Progenitor cell of endocrine pancreas (in vitro differentiated cells): ENCODE measurements at places on chromosomes 5 and 9.
A peak's percentile ranks its signal among the peaks of the same experiment; 100 is the strongest.

- no peaks in the 10 kb centered on the region for H3K27me3 ChIP-seq
- H3K4me3 ChIP-seq = no peak overlapping the region
- H3K36me3 ChIP-seq = no peaks in the 10 kb centered on the region
- DNase-seq = peak; percentile 30
- no peaks in the 10 kb centered on the region for H3K4me1 ChIP-seq
Measured at GRCh38 chr9:118522093-118523028, 818.2 kb downstream of the TLR4 start.

DNA sequence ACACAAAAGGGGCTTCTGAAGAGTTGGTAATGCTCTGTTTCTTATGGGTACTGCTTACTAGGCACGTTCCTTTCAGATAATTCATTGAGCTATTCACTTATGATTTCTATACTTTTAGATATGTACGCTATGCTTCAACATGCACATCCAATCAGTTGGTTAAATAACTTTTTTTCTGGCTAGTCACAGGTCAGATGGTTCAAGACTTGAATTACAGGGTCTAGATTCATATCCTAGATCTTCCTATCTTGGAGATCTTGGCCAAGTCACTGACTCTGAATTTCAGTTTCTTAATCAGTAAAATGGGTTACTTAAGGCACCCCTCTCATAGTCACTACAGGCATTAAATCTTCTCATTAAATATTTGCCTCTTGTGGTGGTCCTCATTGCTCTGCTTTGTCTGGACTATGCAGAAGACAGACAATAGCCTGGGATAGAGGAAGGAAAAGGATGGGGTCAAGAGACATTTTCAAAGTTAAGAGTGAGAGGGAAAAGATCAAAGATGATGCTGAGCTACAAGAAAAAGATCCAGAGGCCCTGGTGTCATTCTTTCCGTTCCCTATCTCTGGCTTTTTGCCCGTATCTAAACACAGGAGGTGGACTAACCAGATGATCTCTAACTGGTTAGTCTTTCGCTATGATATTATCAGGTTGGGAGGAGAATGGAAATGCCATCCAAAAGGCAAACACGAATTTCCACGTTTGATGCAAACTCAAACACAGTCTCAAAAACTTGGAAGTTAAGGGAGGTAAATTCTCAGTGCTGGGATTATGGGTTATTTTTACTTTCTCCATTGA lies 1.8 kb upstream of the CCDC180 start:
- no peak overlapping the region for H3K4me3 ChIP-seq
- H3K4me1 ChIP-seq = no peaks in the 10 kb centered on the region
- no peak for DNase-seq
- no peaks in the 10 kb centered on the region for H3K27me3 ChIP-seq
- H3K27ac ChIP-seq = no peak overlapping the region
- H3K36me3 ChIP-seq = peaks cover 5% of the 10 kb centered on the region

DNA sequence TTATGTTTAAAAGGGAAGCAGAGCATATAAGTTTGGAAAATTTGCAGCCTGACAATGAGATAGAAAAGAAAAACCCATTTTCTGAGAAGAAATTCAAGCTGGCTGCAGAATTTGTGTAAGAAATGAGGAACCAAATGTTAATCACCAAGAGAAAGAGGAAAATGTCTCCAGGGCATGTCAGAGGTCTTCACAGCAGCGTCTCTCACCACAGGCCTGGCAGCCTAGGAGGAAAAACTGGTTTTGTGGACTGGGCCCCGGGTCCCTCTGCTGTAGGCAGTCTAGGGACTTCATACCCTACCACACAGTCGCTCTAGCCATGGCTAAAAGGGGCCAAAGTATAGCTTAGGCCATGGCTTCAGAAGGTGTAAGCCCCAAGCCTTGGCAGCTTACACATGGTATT lies 32.1 kb upstream of the HSD17B4 start:
- H3K36me3 ChIP-seq = no peaks in the 10 kb centered on the region
- H3K27me3 ChIP-seq = no peaks in the 10 kb centered on the region
- H3K4me1 ChIP-seq = peaks cover 3% of the 10 kb centered on the region
- no peak overlapping the region for H3K4me3 ChIP-seq

GRCh38 chr5:180644129-180644824 lies 5.1 kb downstream of the FLT4 start:
- no peaks in the 10 kb centered on the region for H3K36me3 ChIP-seq
- peaks cover 66% of the 10 kb centered on the region for H3K27me3 ChIP-seq
- DNase-seq = no peak
- H3K4me3 ChIP-seq = no peak overlapping the region
- H3K4me1 ChIP-seq = peaks cover 1% of the 10 kb centered on the region
- H3K27ac ChIP-seq = no peak overlapping the region

- H3K27ac ChIP-seq = no peak overlapping the region
- no peak overlapping the region for H3K4me3 ChIP-seq
- H3K36me3 ChIP-seq = no peaks in the 10 kb centered on the region
- peaks cover 18% of the 10 kb centered on the region for H3K27me3 ChIP-seq
- no peaks in the 10 kb centered on the region for H3K4me1 ChIP-seq
Measured at GRCh38 chr5:7925961-7926695, 57.2 kb downstream of the MTRR start.

- H3K4me3 ChIP-seq = no peak overlapping the region
- H3K36me3 ChIP-seq = no peaks in the 10 kb centered on the region
- no peak for DNase-seq
- H3K27me3 ChIP-seq = no peaks in the 10 kb centered on the region
Measured at GRCh38 chr9:104682642-104683041, 11.7 kb upstream of the OR13D1 start.
